ENCODE measurements at places on chromosomes 13 and 19.

DNA sequence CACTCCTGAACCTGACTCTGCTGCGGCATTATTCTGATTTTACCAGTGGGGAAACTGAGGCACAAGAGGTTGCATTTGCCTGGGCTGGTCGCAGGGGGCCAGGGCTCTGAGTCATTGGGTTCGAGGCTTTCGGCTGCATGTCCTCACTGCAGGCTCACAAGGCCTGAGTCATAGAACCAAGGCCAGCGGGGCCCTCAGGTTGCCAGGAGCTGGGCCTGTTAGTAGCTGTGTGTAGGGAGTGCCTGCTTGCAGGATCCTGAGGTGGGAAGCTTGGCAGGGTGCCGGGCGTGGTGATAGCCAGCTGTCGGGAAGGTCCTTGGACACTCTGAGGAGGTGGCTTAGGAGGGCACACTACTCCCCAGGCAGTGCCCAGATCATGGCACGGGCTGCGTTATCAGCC is 21.6 kb upstream of the F2RL3 start:
- DNase-seq = no peak

DNA sequence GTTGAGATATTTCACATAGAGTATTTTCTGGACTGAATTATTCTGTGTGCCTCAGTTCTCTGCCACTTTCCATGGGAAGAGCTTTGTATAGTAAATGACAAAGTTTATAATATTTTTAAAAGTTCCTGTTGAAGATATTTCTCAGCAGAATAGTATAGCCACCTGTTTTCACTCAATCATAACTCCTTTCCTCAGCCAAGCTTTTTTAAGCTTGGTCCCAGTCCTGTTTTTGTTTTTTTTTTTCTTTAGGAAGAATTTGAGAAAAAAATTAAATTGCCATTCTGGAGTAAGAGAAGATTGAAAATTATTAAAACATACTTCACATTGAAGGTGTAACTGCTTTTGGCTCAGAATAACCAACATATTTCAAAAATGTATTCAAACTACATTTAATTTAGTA is 55.5 kb downstream of the ENOX1 start:
- no peak for DNase-seq

DNA sequence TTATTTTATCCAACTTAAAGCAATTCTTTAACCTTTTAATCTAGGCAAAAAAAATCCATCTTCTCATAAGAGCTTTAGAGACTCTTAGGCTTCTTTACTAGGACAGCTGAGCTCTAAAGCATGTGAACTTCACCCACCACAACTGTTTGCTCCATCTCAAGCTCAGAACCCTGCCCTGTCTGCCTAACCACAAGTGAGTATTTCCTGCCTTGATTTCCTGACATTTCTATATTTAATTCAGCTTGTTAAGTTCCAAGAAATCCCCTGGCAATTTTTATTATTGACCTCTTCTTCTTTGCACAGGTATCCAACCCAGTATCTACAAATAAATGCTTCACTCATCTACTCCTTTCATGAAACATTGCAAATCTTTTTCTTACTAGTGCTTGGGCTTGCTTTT is 21.1 kb upstream of the CEACAM21 start:
- DNase-seq = no peak

DNA sequence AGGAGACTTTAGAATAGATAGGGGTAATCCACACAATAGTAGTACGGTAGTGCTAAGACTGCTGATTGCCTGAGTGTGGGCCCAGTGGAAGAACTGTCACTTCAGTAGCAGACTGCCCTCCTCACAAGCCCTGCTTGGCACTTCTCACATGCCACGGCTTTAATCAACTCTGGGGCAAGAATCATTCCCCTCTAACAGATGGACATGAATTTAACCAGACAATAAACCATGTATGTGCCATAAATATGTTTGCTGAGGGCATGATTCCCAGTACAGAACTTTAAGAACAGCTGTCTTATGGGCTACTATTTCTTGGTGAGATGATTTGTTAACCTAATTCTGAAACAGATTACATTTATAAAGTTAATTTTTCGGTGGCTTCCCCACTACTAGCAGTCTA is 22.0 kb downstream of the DPY19L3 start:
- no peak for DNase-seq

GRCh38 chr13:110221406-110222117 is 85.4 kb downstream of the COL4A1 start:
- no peak for DNase-seq

DNA sequence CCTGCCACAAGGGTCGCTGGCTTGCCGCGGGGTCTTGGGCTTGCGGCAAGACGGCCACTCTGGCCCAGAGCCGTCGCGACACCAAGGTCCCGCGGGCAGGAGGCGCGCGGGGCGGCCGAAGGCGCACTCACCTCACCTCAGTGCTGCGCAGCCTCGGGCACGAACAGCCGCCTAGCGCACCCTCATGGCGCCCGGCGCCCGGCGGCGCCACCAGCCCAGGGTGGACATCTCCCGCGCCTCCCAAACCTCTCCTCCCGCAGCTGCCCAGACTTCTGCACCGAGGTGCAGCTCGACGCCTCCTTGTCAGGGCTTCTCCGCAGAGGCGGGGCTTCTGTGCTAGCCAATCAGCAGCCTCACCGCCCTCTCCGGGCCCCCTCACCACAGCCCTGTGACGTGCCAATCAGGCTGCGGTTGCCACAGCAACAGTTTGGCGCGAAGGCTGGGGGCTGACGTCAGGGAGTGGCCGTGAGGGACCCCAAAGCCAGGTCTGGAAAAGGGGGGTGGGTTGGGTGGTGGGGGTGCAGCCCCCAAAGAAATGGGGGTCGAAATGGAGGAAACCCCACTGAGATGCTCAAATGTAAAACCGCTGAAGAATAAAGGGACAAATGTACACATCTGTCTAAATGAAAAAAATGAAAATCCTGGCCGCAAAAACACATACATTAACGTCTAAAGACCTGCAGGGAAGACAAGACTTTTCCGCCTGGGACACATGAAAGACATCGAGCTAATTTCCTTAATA is at the start of the genes PEG3 and ZIM2:
PEG3 (minus strand) TSS at position 276 of the 742 bp plus-strand sequence. CDS start 16,071 bp downstream, outside the sequence.
ZIM2 (minus strand) TSS at position 276 of the 742 bp plus-strand sequence. CDS start 16,449 bp downstream, outside the sequence.
- DNase-seq = no peak

DNA sequence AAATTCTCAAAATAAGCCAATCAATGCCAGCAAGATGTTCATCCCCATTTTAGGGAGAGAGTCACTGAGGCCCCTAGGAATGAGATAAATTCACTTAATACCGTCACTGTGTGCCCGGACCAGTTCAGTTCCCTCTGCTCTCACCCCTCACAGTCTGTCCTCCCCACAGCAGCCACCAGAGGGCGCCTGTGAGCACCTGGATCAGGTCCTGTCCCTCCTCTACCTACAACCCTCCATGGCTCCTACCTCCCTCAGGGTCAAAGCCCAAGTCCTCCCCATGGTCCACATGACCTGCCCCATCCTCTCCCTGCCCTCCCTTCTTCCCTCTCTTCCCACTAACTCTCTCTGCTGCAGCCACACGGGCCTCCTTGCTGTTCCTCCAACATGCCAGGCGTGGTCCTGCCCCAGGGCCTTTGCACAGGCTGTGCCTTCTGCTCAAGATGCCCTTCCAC is 42.0 kb upstream of the NFIC start:
- peak; percentile 73 for DNase-seq

DNA sequence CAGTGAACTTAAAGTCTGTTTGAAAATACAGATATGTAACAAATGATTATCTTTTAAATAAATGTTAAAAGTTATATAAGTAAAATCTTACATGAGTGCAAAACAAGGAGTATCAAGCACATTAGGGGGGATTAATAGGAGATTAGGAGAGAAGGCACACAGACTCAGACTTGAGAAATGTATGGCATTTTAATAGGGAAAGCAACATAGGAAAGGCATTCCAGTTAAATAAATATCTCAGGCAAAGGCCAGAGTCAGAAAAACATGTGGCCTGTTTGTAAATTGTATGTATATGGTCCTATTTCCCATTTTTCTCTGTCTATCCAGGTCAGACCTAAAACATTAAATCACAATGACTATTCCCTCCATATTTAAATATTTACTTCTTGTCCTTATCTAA is 462.7 kb downstream of the GPC6 start:
- no peak for DNase-seq

DNA sequence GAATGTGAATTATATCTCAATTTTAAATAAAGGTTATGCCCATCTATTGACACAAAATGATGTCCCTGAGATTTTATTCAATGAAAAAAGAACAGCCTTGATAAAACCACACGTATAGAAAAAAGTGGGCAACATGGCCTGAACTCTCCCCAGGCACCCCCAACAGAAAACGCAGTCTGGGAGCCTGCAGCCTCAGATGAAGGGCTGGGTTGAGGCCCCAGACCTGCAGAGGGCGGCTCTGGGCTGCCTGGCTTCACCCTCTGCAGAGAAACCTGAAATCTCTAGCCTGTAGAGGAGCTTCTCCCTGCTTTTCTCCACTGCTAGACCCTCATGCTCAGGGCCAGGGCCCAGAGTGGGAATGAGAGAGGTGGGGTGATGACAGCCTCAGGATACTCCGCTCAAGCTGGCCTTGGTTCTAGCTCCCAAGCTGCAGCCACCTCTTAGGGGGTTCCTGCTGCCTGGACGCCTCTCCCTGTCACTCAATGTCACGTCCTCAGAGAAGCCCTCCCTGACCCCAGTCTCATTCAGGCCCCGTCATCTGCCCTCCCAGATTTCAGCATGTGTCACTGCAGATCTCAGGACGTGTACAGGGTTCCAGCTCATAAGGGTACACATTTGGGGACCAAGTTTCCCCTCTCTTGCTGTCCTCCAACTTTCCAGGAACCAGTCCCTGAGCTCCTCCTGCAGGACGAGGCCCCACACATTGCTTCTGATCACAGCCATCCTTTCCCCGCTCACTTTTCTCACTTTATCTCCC is 1.8 kb downstream of the MBD3 start:
- DNase-seq = peak; percentile 70

- no peak for DNase-seq
Observed at GRCh38 chr19:38247734-38248268, 8.4 kb downstream of the PPP1R14A start.

GRCh38 chr19:23801803-23802202 is 43.1 kb upstream of the ZNF681 start:
- no peak for DNase-seq

DNA sequence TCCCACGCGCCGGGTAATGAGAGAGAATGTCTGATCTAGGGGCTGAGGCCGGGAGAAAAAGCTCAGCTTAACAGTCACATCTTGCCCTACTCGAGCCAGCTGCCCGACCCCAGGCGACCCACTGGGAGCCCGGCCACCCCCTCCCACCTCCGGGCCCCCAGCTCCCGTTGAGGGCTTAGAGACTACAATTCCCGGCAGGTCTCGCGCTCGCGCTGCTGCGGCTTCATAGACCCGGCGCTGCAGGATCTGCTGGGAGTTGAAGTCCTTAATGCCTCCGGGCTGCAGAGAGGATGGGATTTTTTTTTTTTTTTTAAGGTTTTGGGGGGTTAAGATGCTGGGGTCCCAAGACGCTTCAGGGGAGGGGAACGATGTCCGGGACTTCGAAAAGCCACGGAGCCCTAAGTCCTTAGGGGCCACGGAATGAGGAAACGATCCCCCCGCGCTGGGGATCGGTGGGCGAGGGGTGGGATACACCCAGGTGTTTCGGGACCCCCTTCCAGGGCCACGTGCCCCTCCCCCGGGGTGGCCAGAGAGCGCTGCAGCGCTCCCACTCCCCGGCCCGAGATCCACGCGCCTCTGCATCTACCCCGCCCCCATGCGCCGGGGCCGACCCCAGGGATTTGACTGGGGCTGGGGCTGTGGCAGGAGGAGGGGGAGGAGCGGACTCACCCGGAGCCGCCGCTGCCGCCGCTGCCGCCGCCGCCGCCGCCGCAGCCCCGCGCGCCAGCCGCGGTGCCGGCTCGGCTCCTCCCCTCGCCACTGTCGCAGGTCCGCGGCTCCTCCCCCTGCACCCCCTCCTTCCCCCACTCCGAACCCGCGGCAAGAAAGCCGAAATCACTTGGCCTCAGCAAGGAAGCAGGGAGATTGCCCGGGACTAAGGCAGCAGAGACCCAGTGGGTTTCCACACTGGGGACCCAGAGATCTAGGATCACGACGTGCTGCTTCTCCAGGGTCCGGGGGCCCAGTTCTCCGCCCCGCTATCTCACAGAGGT is at the start of gene SYT3:
SYT3 (minus strand) TSS at position 761 of the 992 bp plus-strand sequence. CDS start 2,470 bp downstream, outside the sequence.
- peak; percentile 56 for DNase-seq

DNA sequence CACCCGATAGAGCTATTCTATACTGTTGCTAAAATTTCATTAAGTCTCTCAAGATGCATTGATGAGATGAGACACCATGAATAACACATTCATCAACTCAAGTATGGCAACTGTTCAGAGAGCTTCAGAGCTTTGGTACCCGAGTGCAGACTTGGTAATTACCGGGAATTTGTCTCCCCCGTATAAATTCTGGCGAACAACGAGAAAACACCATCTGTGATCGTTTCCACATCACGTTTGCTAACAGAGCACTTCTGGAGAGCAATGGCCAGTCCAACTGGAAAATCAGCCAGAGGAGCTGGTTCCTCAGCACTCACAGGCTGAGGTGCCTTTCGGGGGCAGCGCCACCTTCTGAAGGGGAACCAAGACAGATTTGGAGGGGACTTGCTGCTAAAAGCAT is 40.2 kb downstream of the SUGP2 start:
- no peak for DNase-seq

DNA sequence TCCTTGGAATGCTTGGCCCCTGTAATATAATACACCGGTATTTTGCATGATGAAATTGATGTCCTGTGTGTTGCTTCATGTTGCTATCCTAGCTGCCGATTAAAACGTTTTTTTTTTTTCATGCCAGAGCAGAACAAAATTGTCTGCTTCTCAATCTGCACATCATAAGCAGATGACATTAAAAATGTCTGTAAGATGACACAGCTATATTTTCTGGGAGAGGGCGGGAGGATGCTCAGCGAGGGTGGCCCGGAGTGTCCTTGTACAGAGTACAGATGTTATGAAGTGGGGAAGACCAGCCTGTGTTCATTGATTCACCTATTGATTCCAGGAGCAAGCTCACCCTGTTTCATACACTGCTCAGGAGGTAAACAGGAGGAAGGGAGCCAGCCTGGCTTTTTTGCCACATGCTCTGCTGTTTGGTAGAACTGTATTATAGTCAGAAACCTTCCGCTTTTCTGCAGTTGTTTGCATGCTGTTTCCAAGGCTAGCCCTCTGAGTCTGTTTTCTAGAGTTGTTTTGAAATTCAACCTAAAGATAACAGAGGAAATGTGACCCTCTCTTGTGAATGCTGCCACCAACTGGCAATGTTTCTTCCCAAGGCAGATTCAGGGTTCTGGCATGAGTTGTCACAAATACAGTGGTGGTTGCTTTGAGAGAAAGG is 4.7 kb upstream of the IRS2 start:
- no peak for DNase-seq

- peak; percentile 91 for DNase-seq
Observed at GRCh38 chr19:40190891-40191835, at the start of gene MAP3K10. Gene MAP3K10 (plus strand): TSS chr19:40191426. CDS start chr19:40192032, 606 bp downstream.

DNA sequence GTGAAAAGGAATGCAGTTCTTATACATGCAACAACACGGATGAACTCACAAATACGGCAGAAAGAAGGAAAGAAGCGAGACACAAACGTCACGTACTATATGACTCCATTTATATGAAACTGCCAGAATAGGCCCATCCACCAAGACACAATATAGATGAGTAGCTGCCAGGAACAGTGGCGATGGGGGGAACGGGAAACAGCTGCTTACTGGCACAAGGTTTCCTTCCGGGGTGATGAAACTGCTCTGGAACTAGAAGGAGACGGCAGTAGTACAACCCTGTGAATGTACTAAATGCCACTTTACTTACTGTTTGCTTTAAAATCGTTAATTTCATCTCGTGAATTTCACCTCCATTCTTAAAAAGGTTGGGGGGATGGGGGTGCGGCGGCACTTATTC is 28.9 kb downstream of the MLLT1 start:
- no peak for DNase-seq

GRCh38 chr13:51222037-51222685 is at the start of gene FAM124A:
Gene FAM124A (plus strand): TSS chr13:51222398. CDS start chr13:51222502, 104 bp downstream.
- DNase-seq = peak; percentile 63
